ENCODE measurements at places on chromosomes 3 and 15. TPM values are rescaled to one million over a fixed set of nuclear protein-coding genes. Genes with fewer than 3 reads are reported as not detected.

ESYT3 gene
- total RNA-seq: 5.8 TPM

CFAP161 gene
- total RNA-seq: 0.21 TPM

LRRC49 gene
- total RNA-seq: 18.5 TPM

DGKG gene
- total RNA-seq: 2.2 TPM

CCDC54 gene
- not detected for total RNA-seq

PCOLCE2 gene
- total RNA-seq: 0.62 TPM

SLC7A14 gene
- total RNA-seq: 0.10 TPM

DNASE1L3 gene
- not detected for total RNA-seq

GRIP2 gene
- 14.1 TPM for total RNA-seq

TRIM42 gene
- total RNA-seq: not detected

DNAJC17 gene
- 17.3 TPM for total RNA-seq

SLC24A5 gene
- total RNA-seq: not detected

CLDN18 gene
- 0.62 TPM for total RNA-seq

PSTPIP1 gene
- total RNA-seq: 5.3 TPM
